ENCODE measurements at places on chromosomes 5 and 9.

- no peak for DNase-seq
Observed at GRCh38 chr5:61673007-61673735, 341.1 kb downstream of the ZSWIM6 start.

GRCh38 chr9:112063151-112063550, 111.9 kb downstream of the SUSD1 start:
- peak; percentile 60 for DNase-seq

- no peak for DNase-seq
Observed at GRCh38 chr5:66477596-66477995, 118.6 kb upstream of the MAST4 start.

DNA sequence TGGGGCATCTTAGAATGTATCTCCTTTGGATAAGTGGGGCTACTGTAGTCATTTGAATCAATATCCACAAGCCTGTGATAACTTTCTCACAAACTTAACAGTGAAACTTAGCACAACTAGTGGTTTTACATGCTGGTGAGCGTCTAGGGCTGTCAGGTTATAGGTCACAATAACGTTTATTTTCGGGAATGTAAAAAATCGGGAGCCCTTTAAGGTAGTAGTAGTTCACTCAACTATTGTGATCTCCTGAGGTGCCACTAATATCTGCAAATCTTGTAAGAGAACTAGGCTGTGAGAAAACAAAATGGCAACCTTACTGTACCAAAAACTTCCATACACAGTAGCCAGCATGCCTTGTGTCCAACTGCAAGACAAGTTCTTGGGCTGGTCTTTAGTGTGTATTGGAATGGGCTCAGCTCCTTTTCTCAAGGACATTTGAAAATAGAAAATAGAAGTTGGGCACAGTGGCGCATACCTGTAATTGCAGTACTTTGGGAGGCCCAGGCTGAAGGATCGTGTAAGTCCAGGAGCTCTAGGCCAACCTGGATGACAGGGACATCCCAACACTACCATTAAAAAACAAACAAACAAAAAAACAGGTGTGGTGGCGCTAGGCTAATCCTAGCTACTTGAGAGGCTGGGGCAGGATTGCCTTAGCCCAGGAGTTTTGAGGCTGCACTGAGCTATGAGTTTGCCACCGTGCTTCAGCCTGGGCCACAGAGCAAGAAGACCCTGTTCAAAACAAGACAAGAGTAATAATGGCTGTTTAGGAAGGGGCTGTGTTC, 5.2 kb upstream of the PKN3 start:
- no peak for DNase-seq

DNA sequence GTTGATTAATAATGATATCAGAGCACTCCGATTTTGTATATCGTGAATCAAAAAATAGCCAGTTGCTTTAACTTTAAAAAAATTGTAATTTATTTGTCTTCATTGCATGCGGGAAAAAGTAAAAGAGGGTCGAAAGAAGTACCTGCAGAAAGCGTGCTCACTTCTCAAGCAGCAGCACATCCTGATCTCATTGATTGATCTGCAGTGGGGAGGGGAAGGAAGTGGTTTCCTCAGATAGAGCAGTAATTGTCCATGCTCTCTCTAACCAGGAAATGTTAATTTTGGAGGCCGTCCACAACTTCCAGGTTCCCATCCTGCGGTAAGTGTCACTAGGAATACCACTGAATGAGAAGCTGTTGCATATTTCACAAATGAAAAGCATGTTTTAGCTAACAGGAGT, 63.2 kb downstream of the SYK start:
- DNase-seq, result no peak

DNA sequence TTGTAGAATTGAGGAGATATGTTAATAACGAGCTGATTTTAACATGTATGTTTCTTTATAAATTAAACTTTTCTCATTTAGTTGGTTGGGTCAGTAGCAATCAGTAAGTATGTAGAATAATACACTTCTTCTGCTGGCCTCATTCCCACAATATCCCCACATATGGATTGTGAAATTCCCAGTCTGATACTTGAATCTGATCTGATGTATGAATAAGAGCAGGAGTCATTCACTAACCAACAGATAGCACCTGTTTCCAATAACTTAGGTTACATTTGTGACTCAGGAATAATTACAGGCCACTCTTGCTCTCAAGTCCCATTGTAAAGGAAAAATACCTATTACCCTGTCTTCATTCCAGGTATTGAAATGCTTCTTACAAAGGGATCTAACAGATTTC, 23.9 kb downstream of the SLC36A1 start:
- DNase-seq, result no peak

GRCh38 chr9:114592356-114592755, 4.8 kb downstream of the ATP6V1G1 start:
- no peak for DNase-seq

DNA sequence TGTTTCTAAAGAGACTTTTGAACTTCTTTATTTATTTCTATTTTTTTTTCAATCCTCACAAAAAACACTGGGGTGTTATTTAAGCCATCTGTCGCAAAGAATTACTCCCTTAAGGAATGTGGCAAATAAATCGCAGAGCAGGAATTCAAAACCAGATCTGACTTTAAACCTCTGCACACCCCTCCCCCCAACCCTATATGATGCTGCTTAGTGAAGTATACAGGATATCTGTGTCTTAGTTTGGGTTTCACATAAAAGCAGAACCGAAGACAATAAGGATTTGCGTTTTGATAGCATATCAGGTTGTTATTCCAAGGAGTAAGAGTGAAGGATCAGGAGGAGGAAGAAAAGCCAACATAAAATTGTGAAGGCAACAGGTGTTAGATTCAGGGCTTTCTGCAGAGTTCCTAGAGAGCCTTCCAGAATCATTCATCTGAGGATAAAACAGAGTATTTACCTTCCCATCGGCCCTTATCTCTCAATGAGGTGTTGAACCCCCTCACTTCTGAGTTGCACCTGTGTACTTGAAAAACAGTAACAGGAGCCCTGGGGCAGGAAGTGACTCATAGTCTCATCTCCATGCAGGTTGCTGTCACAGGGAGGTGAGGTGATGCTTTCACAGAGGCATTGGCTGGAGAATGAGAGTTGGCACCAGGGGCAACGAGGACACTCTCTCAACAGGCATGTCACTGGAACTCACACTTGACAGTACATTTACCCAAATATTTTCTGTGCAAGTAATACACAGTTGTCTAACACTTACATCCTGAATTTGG, 33.5 kb upstream of the DMRT3 start:
- no peak for DNase-seq

DNA sequence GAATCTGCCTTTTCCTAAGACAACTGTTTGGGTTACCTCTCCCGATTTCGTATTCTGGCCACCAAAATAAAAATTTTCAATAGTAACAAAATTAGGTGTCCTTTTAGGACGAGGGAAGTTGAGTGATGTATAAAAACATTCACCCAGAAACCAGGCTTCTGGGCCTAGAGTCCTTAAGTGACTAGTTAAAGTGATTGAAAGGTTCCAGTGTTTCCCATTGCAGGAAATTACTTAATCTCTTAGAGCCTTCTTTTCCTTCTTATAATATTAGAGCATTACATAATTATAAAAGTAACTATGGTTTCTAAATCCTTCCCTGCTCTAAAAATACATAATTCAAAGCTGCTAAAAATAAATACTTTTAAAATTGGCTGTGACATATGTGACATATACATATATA, 7.3 kb downstream of the MCIDAS start:
- DNase-seq, result no peak

GRCh38 chr5:135271533-135272310, 127.3 kb downstream of the MACROH2A1 start:
- DNase-seq, result peak; percentile 31

GRCh38 chr9:137534256-137535119, 15.7 kb downstream of the PNPLA7 start:
- peak; percentile 20 for DNase-seq

GRCh38 chr5:9091896-9092662, 453.8 kb downstream of the SEMA5A start:
- no peak for DNase-seq

- DNase-seq, result no peak
Observed at GRCh38 chr9:133334161-133334560, 1.8 kb downstream of the SURF6 start.

DNA sequence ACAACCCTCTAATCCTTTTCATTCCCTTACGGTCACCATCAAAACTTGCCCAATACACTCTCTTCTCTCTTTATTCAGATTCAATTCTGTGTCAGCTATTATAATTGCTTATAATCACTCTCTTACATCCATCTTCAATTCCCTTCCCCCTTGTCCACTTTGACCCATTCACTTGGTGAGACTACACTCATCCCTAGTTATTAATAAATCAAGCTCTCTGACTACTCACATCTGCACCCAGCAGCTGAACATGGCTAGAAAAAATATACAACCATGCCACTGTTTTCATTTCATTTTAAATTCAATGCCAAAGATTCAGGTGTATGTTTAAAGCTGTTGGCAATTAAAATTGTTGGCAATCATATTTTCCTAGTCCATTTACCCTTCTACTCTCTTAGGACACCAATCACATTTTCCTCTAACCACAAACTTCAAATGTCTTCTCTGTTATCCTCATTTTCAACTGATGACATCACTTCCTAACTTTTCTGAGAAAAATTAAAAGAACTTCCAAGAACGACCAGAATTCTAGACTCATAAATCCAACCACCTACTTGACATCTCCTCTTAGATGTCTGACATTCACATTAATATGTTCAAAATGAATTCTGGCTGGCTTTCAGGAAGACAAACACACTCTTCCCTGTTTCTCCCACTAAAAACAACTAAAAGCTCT, 5.5 kb downstream of the C5orf15 start:
- peak; percentile 42 for DNase-seq

DNA sequence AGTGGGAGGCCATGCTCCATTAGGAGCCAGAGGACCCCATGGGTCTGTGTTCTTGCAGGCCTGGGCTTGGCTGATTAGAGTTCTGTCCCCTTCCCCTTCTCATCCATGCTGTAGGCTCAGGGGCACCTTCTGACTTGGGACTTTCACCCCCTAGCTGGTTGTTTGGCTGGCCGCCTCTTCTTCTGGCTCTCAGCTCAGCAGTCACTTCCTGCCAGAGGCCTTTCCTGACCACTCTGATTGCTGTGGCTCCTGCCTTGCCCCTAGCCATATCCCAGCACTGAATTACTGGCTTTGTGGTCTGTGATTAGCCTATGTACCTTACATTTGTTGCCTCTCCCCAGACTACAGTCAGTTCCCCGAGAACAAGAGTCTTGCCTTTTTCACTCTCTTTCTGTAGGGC, 14.6 kb downstream of the ENTREP1 start:
- no peak for DNase-seq

DNA sequence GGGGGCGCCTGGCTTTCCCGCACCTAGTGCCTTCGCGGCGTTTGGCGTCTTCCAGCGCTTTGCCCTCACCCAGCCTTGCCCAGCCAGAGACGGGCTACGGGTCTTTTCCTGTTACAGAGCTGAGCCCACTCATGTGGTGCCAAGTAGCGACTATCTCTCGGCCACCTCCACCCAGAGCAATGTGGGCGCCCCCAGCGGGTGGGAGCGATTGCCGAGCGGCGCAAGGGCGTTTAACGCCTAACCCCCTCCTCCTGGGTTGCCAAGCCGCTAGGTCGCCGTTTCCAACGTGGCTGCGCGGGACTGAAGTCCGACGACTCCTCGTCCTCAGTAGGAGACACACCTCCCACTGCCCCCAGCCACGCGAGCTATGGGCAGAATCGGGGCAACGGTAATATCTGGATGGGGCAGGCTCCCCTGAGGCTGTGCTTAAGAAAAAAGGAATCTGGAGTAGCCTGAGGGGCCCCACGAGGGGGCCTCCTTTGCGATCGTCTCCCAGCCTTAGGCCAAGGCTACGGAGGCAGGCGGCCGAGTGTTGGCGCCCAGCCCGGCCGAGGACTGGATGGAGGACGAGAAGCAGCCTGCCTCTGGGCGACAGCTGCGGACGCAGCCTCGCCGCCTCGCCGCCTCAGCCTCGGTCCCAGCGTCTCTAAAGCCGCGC, 5.8 kb downstream of the TLX3 start:
- no peak for DNase-seq

- no peak for DNase-seq
Observed at GRCh38 chr9:81517954-81518353, 171.4 kb downstream of the TLE1 start.

DNA sequence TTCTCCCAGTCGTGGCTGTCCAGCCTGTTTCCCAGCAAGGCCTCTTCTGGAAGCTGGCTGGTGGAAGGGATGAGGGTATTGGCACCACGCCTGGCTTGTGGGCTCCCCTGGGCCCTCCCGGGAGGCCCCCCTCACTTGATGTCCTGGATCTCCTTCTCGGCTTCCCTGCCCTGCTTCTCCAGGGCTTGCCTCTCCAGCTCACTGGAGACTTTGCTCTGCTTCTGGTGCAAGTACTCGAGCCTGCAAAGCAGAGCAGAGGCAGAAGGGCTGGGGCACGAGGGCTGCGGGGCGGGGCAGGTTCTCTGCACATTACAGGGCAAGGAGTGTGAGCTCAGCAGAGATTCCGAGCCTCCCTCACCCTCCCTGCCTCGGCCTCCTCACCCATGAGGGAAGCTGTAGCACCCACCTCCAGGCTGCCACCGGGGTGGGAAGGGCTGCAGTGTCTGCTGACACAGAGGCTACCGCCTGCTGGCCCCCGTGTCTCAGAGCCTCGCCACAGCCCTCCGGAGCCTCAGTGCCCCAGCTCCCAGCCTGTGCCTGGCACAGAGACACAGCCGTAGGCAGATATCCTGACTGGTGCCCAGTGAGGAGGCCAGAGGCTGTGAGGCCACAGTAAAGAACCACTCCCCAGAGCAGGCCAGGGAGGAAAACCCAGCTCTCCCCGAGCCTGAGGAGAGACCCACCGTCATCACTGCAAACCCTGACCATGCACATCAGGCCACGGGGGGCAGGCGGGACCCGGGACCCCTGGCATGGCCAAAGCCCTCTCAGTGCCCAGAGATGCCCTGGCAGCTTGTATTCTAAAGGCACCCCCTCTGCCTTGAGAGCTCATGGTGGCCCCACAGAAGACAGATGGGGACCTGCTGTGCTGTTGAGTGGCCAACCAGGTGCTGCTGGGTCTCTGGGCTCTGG, 7.2 kb downstream of the SNAPC4 start:
- DNase-seq, result no peak

DNA sequence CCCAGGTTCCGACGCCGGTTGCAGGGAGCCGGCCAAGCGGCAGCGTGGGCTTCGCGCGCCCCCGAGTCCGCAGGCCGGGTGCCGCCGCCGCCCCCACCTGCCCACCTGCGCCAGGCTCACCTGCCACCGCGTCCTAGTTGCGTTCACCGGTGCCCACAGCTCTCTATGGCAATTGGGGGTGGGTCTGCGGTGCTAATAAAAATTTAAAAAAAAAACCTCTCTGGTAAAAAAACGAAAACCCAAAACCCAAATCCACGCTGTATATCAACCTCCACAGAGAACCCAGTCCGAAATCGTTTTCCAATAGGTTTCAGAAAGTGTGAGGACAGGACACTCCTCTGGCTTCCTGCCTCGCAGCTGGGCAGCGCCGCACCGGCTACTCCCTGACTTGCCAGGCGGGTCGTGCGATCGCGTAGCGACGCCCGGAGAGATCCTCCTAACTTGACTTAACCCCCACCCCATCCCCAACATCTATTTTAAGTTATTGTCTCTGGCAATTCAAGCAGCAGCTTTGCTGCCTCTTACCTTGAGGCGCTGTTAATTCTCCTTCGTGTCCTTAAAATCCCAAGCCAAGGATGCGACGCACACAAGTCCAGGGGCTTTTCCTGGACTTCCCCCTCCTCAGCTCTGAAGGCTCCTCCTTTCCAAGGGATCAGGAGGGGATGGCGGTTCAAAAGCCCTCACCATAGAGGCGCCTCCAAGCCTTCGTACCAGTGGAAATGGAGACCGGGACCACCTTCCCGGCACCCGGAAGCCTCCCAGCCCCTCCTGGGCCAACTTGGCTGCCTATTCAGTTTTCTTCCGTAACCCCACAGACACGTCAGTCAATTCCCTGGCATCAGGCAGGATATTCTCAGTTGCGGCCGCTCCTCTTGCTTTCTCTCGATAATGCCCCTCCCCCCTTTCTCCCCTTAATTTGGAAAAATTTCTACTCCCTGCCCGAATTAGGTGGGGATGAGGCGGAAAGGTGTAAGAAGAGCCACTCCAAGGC, 1639.4 kb upstream of the C9orf72 start:
- no peak for DNase-seq

Data from GM04503 (cell line).